ENCODE measurements at places on chromosomes 3 and 15. TPM values are rescaled to one million over a fixed set of nuclear protein-coding genes. Genes with fewer than 3 reads are reported as not detected.

Gene KCNAB1
- 6.1 TPM for total RNA-seq

Gene A4GNT
- total RNA-seq: 0.34 TPM

- H3K4me3 ChIP-seq: no peak overlapping the region
- H3K27me3 ChIP-seq: no peaks in the 10 kb centered on the region
- no peaks in the 10 kb centered on the region for H3K36me3 ChIP-seq
- no peak for DNase-seq
- no peak overlapping the region for H3K27ac ChIP-seq
Observed at GRCh38 chr3:36434687-36435426, 54.6 kb downstream of the STAC start.

DNA sequence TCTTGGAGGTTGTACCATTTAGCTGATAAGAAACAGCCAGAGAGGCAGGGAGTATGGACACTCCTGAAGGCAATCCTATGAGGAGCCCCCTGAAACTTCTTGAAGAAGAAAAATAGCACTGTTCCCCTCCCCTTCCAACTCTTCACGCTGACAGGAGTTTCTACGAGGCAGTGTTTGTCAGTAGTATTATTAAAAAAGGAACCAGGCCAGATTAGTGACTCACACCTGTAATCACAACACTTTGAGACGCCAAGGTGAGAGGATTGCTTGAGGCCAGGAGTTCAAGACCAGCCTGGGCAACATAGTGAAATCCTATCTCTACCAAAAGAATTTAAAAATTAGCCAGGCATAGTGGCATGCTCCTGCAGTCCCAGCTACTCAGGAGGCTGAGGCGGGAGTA, 38.7 kb downstream of the WWTR1 start:
- no peak overlapping the region for H3K4me3 ChIP-seq
- peaks cover 53% of the 10 kb centered on the region for H3K4me1 ChIP-seq
